ENCODE measurements at places on chromosomes 1 and 21.

GRCh38 chr1:201885531-201886075, 3.1 kb upstream of the SHISA4 start:
- no peak for DNase-seq

GRCh38 chr1:105373681-105374080, 1624.0 kb downstream of the AMY1C start:
- DNase-seq = no peak

- DNase-seq = no peak
Observed at GRCh38 chr1:20223106-20223505, 36.8 kb upstream of the PLA2G2C start.

- no peak for DNase-seq
Observed at GRCh38 chr1:161803181-161803580, 37.1 kb downstream of the ATF6 start.

DNA sequence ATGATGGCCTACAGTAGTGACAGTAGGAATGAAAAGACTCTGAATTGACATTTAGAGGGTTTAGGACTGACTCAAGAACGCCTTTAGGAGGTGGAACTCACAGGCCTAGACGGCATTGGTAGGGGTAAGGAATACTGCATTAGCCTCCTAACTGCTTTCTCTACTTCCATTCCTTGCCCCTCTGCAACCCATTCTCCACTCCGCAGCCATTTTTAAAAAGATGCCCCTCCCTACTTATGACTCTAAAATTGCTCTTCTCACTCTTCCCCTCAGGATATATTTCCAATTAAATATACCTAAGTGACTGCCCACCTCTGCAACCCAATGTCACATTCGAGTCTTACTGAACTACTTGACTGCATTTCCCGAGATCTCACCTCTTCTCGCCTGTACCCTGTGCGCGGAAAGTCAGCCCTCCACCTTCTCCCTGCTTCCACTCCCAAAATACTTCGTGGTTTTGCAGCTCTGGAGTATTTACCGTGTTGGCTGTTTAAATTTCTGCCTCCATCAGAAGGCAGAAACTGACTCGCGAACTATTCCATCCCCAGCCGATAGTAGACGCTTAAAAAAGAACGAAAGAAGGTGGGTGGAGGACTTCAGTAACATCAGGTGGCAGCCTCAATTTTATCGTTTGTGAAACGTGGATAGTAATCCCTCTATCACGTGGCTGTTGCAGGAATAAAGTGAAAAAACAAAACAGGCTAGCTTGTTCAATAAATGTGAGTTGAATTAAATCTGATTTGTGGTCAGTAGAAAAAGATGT, 1.1 kb upstream of the YBX1 start:
- no peak for DNase-seq

DNA sequence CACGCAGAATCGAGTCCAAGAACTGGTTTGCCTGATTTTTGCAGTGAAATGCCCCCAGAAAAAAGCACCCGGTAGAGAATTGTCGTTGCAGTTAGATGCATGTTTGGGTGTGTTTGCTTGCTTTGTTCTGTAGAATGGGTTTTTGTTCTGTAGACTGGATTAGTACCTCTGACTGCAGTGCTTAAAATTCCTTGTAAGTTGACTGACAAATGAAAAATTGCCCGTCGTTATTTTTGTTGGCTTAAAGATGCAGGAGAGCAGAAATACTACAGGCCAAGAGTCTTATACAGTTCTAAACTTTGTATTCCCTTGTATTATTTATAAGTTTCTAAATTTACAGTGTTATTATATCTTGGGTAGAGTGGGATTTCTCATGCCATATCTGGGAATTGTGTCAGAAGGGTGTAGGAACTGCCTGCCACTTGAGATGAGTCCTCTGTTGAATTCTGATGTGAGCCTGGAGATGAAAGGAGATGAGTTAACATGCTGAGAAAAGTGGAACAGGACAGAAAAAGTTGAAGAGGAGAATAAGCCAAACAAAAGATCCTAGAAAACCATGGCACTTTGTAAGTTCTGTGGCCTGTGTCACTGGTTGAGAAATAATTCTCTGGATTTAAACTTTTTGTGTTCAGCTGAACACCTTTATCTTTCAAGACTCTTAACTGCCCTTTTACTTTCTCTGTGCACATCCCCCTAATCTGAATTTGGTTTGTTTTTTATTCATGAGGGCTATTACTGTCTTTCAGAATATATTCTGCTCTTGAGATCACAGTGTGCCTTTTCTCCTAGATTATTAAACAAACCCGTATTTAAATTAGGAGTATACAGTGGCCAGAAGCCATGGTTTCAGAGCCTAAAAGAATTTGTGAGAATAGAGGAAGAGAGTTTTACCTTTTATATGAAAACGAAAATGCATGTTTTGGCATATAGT, 1.4 kb downstream of the DESI2 start:
- DNase-seq = no peak

GRCh38 chr1:23522244-23522982, 8.6 kb downstream of the E2F2 start:
- DNase-seq = no peak

- no peak for DNase-seq
Observed at GRCh38 chr1:112579801-112580510, 39.0 kb downstream of the ST7L start.

GRCh38 chr21:8997011-8997440, 1524.4 kb upstream of the TPTE start:
- DNase-seq = no peak

DNA sequence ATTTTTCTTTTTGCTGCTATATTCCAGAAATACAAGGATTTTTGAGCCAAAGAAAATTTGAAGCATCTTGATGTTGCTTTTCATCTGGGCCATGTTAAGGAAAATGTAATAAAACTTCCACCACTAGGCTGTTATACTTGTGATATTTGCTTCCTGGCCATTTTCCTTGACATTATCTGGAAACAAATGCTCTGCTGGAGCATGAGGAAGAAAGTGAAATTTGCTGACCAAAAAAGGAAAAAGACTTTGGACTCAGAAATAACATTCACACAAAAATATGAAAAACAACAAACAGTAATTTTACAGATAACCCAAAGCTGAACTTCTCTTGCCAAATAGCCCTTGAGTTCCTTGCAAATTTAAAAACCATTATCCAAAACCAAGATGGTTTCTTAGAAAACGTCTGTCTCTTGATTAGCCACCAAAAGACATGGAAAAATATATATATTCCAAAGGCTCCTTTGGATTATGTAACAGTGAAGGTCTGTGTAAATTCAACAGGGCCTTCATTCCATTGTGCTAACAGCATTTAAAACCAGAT, 344.5 kb downstream of the LMX1A start:
- no peak for DNase-seq

DNA sequence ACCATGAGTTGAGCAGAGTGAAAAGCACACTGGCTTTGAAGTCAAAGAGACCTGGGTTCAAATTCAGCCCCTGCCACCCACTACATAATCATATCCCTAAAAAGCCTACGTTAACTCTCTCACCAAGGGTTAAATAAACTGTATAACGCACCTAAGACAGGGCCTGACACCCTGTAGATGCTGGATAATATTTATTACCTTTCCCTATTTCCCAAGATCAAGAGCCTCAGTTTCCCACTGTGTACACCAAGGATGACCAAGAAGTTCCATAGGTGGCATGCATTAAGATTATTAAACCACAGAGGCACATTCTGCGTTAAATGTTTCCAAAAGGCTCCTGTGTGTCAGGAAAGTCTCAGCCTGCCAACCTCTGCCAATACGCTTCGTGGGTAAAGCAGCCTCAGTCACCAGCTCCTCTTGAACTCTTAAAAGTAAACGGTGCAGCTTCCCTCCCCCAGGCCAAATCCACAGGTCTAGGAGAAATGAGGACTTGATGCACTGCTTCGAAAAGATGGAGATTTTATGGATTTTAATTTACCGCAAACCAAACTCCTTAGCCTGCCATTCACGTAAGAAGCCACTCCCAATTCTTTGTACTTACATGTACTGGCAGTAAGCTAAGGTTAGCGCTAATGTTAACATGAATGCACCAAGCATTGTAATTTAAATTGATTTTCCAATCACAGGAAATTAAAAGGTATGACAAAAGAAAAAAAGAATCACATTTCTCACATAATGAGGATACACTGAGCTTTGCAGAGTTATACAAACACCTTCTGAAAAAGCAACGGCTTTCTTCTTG, 2.6 kb downstream of the USP24 start:
- DNase-seq = no peak

DNA sequence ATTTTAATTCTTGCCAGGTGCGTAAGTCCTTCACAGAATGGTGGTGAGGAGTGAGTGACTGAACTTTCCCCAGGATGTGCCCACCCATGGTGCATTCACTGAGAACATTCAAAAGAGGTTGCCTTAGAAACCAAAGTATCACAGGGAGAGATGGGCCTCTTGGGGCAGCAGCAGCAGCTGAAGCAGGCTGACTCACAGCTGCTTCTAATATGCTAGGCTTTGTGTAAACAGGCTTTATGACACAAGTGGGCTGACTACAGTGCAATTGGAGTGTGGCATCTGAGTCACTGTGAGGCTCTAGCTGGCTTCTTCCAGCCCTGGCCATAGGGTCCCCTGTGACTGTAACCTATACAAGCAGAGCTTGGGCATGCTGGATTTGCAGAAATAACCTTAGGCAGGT, 12.6 kb downstream of the PIGP start:
- DNase-seq = no peak

- no peak for DNase-seq
Observed at GRCh38 chr1:58722967-58723366, 23.1 kb upstream of the MYSM1 start.

GRCh38 chr21:37366482-37367316, at the start of gene DYRK1A:
DYRK1A (plus strand) TSS chr21:37366773; CDS start chr21:37420375, 53,602 bp downstream.
- DNase-seq = peak; percentile 98

DNA sequence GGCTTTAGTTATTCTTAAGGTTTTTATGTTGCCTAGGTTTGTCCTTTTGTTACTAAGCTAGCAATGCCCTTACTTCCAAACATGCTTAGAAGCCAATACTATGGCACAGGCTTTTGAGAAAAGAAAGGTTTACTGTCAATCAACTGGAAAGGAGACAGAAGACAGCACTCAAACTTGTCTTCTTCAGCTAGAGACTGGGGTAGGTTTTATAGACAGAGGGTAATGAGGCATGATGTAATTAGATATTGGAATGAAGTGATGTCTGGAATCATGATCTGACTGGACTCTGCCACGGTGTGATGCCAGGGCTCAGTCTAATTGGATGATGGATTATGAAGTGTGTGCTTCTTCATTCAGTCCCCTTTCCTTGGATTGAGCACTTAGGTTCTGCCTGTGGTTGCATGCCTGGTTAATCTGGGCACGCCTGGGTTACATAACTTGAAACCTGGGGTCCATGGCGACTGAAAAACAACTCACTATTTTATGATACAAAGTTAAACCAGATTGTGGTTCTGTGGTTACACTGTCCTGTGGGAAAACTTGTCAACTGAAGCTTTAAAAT, 625.8 kb downstream of the BRINP3 start:
- DNase-seq = no peak

DNA sequence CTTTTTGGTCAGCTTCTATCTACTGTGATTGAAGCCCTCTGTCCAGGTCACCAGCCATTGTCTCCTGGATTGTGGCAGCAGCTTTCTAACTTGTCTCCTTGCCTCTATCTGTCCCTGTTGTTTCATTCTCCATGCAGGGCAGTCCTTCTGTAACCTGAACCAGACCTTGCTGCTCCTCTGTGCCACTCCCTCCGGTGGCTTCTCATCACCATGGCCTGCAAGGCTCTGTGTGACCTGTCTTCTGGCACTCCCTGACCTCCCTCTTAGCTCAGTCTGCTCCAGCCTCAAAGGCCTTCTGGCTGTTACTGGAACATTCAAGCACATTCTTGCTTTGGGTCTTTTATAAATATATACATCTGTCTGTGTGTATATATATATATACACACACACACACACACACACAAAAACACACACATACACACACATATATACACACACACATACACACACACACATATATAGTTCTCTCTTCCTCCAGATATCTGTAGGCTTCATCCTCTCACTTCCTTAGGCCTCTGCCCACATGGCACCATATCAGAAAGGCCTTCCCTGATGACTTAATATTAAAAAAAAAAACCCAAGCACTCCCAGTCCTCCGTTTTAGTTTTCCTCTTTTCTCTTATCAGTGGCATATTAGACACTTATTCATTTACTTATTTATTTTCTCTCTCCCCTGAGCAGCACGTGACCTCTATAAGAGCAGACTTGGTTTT, 21.2 kb upstream of the JUN start:
- no peak for DNase-seq

DNA sequence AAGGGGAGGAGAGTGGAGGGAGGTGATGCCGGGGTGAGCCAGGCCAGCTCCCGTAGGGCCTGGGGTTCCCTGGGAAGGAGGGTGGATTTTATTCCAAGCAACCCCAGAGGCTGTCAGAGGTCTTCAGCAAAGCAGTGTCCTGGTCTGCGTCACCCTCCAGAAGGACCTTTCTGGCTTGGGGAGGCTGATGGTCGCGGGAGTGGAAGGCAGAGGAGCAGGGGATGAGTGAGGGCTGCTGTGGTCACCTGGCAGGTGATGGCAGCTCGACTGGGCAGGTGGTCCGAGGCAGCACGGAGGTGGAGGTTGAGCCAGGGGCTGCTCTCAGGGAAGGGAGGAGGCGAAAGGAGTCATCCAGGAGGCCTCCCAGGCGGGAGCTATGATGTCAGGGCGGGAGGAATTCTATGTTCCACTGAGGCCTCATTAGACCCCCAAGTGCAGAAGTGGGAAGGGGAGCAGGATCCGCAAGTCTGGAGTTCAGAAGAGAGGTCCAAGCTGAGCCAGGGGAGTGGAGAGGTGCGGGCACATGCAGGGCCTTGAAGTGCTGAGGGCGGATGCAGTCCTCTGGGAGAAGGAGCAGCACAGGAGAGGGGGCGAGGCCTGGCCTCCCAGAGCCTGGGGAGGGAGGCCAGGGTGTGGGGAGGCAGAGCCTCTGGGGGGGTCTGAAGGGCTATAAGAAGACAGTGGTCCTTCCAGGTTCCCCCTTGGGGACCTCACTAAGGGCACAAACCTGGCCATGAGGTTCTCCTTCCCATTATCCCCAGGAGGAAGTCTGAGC, 33.3 kb downstream of the BMP8A start:
- DNase-seq = no peak

GRCh38 chr1:94105581-94105952, 15.4 kb downstream of the ABCA4 start:
- DNase-seq = no peak

DNA sequence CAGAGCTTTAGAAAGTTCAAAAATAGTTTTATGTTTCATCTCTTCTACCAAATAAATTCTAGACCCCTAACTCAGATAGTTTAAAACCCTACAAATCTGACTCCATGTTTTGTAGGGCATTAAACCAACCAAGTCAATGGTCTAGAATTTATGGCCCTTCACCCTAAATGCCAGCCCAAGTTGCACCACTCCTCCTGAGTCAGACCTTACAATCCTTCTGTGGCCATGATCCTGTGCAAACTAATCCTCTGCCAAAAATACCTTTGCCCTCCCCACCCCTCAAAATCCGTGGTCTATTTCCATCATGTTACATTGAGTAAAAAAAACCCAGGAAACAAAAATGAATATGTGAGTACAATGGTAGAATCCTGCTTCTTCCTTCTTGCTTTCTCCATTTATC, 179.3 kb downstream of the NR5A2 start:
- DNase-seq = no peak

- no peak for DNase-seq
Observed at GRCh38 chr1:206782448-206782847, 10.2 kb upstream of the IL10 start.
